ENCODE measurements at places on chromosomes 5 and 9. TPM values are rescaled to one million over a fixed set of nuclear protein-coding genes. Genes with fewer than 3 reads are reported as not detected.

GRCh38 chr9:126985870-126986498, 71.4 kb downstream of the RALGPS1 start:
- no peak for DNase-seq

GRCh38 chr5:179609834-179610108, 13.7 kb downstream of the HNRNPH1 start:
- no peak for DNase-seq

GRCh38 chr5:2748861-2749513, 2.5 kb downstream of the IRX2 start:
- DNase-seq = no peak

DNA sequence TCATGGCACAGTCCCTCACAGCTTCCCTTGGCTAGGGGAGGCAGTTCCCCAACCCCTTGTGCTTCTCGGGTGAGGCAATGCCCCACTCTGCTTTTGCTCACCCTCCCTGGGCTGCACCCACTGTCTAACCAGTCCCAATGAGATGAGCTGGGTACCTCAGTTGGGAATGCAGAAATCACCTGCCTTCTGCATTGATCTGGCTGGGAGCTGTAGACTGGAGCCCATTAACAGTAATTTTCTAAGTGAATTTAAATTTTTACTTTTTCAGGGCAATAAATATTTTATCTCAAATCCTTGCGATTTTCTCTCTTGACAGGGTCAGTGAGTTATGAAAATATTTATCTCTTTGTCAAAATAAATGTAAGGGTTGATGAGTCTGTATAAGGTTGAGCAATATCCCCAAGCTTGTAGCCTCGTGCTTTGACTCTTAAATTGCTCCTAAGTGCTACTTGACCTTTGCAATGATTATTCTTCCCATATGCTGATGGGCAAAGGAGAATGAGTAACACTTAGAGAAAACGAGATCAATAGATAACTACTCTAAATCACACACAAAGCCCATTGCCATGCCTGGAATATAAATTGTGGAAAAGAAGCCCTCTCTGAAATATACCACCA, 82.1 kb upstream of the MOCS2 start:
- no peak for DNase-seq

DNA sequence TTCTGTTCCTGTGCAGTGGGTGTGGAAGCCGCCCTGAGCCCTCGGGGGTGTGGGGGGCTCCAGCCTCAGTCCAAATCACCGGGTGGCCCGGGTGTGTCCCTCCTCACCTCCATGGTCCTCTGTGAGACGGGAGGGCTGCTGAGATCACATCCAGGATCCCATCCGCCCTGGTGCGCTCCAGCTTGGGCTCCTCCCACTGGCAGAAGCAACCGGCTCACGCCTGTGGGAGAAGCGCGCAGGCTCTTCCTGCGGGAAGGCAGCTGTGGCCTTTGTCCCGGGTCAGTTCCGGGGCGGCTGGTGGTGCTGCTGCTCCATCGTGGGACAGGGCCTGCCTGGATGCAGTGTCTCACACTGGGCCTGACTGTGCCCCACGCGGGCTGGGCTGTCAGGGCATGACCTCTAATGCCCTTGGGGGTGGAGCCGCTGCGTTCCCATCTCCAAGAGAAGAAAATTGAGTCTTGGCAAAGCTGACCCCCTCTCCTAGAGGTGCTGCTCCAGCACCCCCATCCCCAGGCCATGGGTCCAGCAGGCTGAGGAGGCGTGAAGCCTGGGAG, 18.5 kb downstream of the OLFM1 start:
- no peak for DNase-seq

DNA sequence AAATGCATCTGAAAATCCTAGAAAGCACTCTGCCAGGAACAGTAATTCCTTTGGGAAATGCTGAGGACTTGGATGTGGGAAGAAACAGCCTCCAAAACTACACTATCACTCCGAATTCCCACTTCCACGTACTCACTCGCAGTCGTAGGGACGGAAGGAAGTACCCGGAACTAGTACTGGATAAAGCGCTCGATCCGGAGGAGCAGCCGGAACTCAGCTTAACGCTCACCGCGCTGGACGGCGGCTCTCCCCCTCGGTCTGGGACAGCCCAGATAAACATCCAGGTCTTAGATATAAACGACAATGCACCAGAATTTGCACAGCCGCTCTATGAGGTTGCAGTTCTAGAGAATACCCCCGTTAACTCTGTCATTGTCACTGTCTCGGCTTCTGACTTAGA, 786 bp downstream of the PCDHB3 start:
- peak; percentile 46 for DNase-seq

- no peak for DNase-seq
Observed at GRCh38 chr9:96599298-96599697, 20.3 kb downstream of the CDC14B start.

DNA sequence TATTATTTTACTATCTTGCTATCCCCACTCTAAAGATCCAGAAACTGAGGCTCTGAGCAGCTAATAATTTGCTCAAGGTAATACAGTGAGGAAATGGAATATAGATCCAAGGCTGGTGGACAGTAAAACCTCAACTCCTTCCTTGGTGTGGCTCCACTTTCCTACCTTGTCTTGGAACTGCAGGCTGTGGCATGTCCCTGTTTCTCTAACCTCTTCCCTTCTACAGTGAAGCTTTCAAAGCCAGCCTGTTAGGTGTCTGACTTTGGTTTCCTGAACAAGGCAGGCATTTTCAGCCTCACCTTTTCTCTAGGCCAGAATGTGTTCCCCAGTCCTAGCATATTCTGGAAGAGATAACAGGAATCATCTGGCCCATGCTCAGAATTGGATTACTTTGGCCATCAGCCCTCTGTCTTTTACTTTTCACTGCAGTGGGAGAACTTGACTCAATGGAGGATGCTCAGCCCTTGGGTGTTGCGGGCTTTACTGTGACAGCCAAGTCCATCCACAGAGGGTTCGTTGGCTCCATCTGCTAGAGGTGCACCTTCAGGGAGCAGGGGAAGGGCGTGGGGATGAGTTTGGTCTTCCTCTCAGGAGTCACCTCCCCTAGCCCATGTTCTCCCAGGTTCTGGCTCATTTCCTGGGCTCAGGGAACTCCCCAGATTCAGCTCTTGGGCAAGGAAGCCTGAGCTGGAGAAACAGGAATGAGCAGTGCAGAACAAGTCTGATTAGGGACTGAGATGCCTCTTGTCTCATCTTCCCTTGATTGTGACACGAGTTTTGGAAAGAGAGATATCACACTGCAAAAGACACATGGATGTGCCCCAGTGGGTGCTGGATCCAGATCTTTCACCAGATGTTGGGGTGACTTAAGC, 1.1 kb downstream of the NIPAL4 start:
- DNase-seq = no peak

- DNase-seq = no peak
Observed at GRCh38 chr9:16664211-16664610, 206.3 kb downstream of the BNC2 start.

- peak; percentile 80 for DNase-seq
Observed at GRCh38 chr9:36862206-36863145, 171.6 kb downstream of the PAX5 start.

GRCh38 chr5:175216991-175217390, 227.0 kb downstream of the DRD1 start:
- DNase-seq = no peak

DNA sequence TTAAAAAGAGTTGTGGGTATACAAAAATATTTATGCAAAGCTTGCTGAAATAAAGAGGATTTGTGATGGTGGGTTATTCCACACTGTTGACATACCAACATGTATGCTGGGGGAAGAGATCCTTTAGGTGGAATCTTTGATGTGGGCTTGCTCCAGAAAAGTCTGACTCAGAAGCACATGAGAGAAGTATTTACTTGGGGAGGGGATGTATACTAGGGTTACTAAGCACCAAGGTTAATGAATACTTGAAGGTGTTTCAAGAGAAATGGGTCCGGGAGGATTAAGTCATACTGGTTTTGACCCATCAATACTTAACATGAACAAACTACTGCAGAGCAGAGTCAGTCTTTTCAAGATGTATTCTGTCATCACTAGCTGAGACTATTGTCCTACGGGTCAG, 316.4 kb upstream of the GRIN3A start:
- no peak for DNase-seq

- DNase-seq = no peak
Observed at GRCh38 chr5:170634256-170634990, 130.6 kb downstream of the KCNIP1 start.

- DNase-seq = peak; percentile 39
Observed at GRCh38 chr9:135613946-135614805, 25.2 kb downstream of the GLT6D1 start.

DNA sequence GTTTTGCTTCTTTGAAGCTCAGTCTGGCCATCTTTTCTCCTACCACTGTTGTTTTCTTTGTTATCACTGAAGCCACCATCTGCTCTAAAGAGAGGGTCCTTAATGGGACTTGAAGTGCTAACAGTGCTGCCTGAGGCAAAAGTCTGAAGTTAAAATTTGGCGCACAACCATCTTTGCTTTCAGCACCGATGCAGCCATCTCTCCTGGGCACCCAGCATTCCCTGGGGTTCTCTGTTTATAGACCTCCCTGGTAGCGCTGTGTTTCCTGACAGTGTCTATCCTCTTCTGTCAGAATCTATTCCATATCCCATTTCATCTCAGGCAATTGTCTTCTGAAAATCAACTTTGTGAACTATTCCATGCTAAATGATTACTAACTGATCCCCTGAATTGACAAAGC, 491.5 kb upstream of the MPDZ start:
- DNase-seq = peak; percentile 11

GRCh38 chr9:127570533-127571111, 41.5 kb upstream of the STXBP1 start:
- DNase-seq = peak; percentile 74

DNA sequence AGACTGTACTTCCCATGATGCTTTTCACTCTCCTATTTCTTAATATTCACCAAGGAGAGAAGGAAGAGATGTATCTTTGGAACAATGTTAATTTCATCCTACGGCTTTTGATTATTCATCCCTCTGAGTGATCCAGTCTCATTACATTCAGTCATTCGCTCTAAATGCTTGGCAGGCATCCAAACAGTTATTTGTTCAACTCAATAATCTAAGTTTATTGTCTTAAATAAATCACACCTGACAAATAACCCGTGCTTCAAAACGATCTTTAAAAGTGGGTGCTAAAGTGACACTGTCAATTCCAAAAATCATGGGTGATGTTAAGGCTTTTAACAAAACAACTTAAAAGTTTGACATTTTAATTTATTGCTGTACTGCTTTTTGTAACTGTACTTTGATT, 233.1 kb downstream of the RASEF start:
- DNase-seq = no peak

- no peak for DNase-seq
Observed at GRCh38 chr5:171432076-171432475, 12.6 kb downstream of the FGF18 start.

DNA sequence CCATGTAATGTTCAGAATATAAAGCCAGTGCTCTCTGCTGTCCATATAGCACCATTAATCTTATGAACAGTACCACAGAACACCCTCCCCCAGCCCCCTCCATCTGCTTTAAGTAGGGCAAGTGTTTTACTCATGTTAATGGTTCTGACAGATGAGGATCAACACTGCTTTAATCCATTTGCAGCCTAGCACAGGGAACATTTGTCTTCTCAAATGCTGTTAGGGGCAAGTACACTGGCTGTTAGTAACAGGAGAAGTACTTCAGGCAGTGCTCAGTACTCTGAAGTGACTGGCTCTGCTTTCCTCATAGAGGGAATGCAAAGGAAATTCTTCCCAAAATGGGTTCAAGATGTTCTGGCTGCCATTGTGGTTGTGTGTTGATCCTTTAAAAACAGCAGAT, 202.6 kb downstream of the DCP2 start:
- peak; percentile 33 for DNase-seq

- DNase-seq = no peak
Observed at GRCh38 chr5:57468481-57469163, 14.0 kb downstream of the ACTBL2 start.

Gene FER
- polyA plus RNA-seq = 2.5 TPM

Gene DBH
- 1.2 TPM for polyA plus RNA-seq

Gene SLC6A18
- polyA plus RNA-seq = not detected

Gene HK3
- 0.02 TPM for polyA plus RNA-seq

Gene ELOVL7
- polyA plus RNA-seq = 0.07 TPM

Gene IFNA21
- polyA plus RNA-seq = not detected

Gene SARDH
- polyA plus RNA-seq = 5.9 TPM

Gene CDC20B
- polyA plus RNA-seq = 0.03 TPM

Gene C9
- polyA plus RNA-seq = not detected

Gene C9orf153
- 0.03 TPM for polyA plus RNA-seq

Gene TUSC1
- 8.8 TPM for polyA plus RNA-seq
